ENCODE measurements at places on chromosomes 3 and 15.

DNA sequence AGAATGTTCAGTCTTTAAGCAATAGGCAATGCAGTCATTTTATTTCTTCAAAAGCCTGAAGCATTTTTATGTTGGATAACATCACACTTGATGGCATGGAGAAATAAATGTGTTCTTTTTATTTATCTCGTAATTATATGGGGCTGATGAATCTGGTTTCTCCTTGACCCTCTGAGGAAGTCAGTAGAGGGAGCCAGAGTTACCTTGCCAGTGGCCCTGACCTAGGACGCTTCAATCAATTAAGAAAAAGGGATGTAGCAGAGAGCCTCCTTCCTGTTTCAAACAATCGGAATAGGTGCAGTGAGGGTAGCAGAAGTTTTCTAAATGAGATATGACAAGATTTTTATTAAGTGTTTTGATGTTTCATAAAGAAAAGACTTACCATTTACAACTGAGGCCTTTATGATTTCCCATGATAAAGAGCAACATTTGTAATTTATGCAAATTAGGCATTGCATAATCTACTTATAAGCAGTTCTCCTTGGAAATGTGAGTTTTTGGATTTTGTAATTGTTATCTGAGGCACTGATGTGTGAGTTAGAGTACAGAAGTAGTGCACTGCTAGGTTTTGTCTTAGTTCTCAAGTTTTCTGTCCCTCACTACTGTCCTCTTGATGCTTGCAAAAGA, 129.1 kb downstream of the RAP2B start:
- DNase-seq: no peak

GRCh38 chr3:72663429-72663828, 184.8 kb downstream of the SHQ1 start:
- no peak for DNase-seq

DNA sequence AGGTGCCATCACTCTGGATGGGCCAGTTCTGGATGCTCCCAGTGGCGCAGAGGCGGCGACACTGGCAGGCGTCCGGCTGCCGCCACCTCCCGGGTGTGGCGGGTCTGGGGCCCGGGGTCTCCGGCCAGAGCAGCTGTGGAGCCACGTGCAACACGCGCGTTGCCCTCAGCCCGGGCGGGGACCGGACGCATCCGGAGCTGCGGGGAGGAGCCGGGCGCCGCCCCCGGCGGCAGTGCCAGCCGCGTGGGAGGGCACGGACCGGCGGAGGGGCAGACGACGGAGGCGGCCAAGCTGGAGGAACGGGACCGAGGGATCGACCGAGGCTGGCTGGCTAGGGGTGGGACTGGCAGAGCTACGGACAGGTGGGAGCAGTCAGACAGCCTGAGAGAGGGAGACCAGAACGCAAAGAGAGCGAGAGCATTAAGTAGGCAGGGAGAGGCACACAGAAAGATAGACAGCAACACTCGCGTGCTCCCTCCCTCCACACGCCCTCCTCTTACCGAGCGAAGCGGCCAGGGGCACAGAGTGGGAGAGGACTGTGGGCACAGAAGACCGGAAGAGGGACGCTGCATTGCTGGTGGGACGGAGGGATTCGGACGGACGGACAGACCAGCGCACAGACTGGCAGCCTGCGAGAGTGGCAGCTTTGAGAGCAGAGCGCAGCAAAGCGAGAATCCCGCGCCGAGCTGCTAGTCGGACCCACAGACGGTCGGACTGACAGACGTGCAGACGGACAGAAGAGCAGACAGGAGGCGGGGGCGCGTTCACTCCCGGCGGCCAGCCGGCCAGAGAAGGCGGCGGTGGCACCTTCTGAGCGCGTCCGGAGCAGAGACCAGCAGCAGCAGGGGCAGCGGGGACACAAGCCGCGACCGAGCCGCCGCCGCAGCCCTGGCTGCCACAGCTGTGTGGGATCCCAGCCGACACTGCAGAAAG, at the start of gene ARPP21:
ARPP21 (plus strand) TSS at position 272 of the 933 bp plus-strand sequence. CDS start 42,227 bp downstream, outside the sequence.
- no peak for DNase-seq

- DNase-seq: no peak
These were observed 246.4 kb upstream of the TLE3 start for GRCh38 chr15:70343961-70344621.

DNA sequence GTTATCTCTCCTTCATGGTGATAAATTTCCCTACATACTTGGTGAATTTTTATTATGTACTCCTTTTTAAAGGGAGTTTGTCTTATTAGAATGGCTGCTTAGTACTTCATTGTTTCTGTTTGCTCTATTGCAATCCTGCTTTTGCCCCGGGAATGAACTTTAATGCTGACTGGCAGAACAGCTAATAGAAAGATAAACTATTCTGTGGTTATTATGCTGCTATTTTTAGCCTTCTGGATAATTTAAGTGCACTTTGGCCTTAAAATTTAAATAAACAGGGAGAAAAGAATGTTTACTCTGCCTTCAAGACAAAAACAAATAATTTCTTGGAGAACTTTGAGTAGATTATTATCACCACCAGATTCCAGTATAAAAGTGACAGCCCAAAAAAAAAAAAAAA, 413.8 kb upstream of the CCDC54 start:
- DNase-seq: no peak

GRCh38 chr3:39149498-39150147, 3.8 kb downstream of the CSRNP1 start:
- DNase-seq: no peak

DNA sequence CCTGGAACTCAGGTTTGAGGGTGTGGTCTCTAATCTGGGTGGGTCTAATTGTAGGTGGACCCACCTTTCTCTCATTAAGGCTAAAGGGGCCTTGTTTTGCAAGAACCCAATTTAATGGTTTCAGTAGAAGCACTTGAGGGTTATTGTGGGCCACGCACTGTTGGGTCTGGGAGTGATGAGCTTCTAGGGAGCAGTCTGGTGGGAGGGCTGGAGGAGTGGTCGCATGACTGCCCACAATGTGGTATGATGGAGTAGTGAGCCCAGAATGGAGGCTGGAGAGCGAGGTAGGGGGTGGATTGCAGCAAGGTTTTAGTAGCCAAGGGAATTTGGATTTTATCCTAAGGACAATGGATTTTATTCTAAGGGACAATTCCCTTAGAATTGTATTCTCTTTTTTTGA, 2.7 kb downstream of the TATDN2 start:
- no peak for DNase-seq

DNA sequence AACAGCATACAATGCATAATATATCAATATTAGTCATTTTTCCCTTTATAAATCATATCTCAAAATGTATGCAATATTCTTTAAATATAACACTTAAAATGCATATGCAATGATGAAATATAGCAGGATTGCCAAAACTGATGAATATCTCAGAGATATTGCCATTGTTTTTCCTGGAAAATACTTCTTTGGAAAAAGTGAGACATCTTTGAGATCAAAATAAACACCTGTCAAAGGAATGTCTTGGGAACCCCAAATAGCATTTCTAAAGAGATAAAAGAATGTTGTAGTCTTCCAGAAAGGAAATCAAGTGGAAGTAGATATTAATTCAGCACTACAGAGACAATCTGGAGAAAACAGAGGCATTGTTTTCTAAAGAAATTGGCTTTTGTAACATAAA, 457.8 kb upstream of the UBE2E2 start:
- no peak for DNase-seq

- no peak for DNase-seq
These were observed 123.6 kb downstream of the LIPC start for GRCh38 chr15:58555162-58556027.

DNA sequence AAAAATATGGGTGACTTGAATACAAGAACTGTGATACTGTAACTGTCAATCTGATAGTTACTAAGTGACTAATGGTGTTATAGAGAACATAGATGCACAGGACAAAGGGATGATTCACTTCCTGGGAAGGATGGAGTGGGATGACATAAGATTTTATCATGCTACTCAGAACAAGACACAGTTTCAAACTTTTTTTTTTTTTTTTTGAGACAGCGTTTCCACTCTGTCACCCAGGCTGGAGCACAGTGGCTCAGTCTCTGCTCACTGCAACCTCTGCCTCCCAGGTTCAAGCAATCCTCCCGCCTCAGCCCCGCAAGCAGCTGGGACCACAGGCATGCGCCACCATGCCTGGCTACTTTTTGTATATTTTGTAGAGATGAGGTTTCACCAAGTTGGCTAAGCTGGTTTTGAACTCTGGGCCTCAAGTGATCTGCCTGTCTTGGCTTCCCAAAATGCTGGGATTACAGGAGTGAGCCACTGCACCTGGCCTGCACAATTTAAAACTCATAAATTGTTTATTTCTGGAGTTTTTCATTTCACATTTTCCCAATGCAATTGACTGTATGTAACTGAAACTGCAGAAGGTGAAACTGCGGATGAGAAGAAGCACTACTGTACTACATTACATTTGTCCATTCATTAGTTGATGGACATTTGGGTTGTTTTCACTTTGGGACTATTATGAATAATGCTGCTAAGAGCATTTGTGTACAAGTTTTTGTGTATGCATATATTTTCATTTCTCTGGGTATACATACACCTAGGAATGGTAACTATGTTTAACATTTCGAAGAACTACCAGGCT, 40.6 kb downstream of the ADIPOQ start:
- no peak for DNase-seq

GRCh38 chr3:184629555-184630160, 68.1 kb downstream of the EPHB3 start:
- no peak for DNase-seq

- DNase-seq: no peak
These were observed 13.8 kb upstream of the POLR2M start for GRCh38 chr15:57692709-57693108.

- no peak for DNase-seq
These were observed 37.6 kb upstream of the WNT5A start for GRCh38 chr3:55524565-55525244.

DNA sequence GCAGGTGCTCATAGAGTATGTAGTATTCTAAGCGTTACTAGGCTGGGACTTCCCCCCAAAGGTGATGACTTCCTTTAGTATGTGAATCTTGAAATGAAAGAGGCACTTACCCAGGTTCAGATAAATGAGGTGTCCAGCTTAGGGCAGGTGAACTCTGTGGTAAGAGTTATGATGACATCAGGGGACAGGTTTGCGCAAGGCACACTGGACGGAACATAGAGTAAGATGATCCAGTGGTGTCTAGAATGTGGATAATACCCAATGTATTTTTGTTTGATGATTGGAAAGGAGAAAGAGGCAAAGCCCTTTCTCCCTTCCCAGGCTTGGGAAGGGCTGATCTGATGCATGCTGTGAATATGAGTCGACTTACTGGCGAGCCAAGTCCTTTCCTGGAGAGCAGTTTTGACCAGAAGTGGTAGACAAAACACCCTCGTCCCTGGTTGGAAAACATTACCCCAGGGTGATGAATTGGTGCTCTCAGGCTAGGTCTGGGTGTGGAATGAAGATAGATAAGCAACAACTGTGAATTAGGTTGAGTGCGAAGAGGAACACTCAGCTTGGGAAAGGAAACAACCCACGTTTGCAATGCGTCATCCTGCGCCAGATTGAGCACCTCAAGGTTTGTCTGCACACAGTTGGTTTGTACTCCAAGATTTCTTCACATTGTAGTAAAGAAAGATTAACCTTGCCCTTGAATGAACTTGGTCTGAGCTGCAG, 124.2 kb downstream of the GHSR start:
- no peak for DNase-seq
